ENCODE measurements at places on chromosomes 7 and 10.
A peak's percentile ranks its signal among the peaks of the same experiment; 100 is the strongest.

GRCh38 chr10:4194231-4194630, 409.2 kb upstream of the KLF6 start:
- no peak for DNase-seq

DNA sequence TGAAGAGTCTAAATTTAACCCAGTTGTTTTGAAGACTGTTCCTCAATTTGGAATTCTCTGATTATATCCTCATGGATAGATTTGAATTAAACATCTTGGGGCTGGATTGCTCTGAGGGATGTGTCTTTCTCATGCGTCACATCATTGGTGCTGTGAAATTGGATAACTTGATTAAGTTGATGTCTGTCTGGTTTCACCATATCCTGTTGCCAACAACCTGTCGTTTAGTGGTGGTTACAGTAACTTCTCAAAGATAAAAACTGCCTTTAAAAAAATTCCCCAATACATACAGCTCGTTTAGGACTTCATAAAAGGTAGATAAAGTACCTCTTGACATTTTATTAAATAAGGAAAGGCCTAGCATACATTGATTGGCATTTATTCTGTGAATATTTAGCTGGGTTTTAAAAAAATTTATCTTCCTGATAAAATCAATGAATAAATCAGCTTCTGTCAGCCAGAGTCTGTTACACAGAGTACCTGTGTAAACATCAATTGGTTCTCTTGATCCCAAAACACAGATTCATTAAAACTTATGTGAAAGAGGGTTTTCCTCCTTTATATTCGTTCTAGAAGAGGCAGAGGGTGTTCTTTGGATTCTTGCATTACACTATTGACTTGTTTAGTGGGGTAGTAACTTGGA, 10.5 kb downstream of the CRCP start:
- DNase-seq: no peak

DNA sequence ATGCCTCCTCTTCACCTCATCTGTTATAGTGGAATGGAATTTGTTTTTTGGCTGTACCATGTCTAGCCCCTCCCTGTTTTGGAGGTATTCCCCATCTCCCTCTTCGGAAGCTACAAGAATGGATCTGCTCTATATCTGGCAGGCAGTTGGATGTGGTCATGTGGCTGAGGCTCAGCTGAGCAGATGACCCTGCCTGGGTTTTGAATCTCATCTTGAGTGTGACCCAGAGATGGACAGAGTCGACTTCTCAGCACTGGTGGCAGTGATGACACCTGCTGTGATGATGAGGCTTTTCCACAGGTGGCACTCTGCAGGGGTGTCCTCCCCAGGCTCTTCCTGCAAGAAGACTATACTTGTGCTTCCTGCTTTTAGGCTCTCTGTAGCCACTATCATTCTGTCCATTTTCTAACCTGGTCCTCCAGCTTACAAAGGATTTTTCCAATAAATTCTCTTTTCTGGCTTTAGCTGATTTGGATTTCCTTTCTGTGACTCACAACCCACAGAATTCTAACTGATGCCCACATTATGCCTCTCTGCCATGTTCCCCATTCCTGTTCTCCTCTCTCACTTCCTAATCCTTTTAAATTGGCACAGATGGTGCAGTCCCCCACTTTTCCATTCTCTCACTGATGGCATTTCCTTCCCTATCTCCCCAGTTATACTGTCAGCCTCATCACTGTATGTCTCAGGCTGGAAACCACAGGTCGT, 7.5 kb upstream of the ARHGAP22 start:
- DNase-seq: peak; percentile 13

- DNase-seq: no peak
Observed at GRCh38 chr7:23211589-23211988, 29.7 kb downstream of the NUP42 start.

DNA sequence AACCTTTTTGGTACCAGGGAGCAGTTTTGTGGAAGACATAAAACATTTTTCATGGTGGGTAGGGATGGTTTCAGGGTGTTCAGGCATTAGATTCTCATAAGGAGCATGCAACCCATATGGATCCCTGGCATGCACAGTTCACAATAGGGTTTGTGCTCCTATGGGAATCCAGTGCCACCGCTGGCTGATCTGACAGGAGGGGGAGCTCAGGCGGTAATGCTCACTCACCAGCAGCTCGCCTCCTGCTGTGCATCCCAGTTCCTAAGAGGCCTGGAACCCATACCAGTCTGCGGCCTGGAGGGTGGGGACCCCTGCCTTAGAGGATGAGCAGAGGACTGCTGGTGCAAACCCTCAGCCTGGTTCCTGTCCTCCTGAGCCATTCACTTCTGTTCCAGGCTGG, 561.7 kb downstream of the SDK1 start:
- DNase-seq: no peak

DNA sequence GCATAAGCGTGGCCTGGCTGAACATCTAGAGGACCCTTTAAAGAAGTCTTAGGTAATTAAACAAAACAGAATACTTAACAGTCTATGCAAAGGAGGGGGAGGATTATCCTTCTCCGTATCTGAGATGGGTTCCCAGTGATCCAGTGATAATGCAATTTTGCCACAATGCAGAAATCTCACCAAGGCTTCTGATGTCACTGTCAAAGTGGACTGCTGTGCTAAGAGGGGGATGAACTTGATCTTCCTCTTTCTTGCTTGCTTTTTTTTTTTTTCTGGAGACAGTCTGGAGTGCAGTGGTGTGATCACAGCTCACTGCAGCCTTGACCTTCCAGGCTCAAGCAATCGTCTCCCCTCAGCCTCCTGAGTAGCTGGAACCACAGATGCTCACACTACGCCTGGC, 30.8 kb downstream of the GATA3 start:
- DNase-seq: no peak

Data from ecto neural progenitor cell (in vitro differentiated cells).